ENCODE measurements at places on chromosomes 13 and 19.

- no peak for DNase-seq
- H3K27ac ChIP-seq = no peak overlapping the region
- H3K36me3 ChIP-seq = peaks cover 3% of the 10 kb centered on the region
- H3K4me3 ChIP-seq = no peak overlapping the region
- H3K4me1 ChIP-seq = no peaks in the 10 kb centered on the region
- H3K27me3 ChIP-seq = no peaks in the 10 kb centered on the region
Observed at GRCh38 chr13:21318891-21319532, 140.1 kb downstream of the ZDHHC20 start.

DNA sequence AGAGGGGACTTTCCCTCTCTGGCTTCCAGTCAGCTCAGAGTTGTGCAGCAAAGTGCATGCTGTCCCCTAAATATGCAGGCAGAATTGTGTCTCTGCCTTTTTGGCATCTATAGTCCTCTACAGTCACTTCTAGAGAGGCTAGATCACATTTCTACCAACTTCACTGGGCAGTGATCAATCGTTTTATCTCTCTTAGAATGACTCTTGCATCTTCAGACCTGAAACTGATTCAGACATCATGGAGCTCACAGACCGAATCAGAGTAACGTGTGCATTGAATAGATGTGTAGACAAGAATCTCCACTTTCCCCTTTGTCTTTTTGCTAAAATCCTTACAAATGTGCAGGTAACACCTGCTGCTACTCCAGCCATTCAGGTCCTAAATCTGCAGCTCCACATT lies 6.2 kb downstream of the ZNF253 start:
- H3K36me3 ChIP-seq = peaks cover 3% of the 10 kb centered on the region
- peak overlapping the region; percentile 69 for H3K27ac ChIP-seq
- DNase-seq = no peak
- H3K4me3 ChIP-seq = no peak overlapping the region
- peaks cover 47% of the 10 kb centered on the region for H3K4me1 ChIP-seq
- H3K27me3 ChIP-seq = no peaks in the 10 kb centered on the region

DNA sequence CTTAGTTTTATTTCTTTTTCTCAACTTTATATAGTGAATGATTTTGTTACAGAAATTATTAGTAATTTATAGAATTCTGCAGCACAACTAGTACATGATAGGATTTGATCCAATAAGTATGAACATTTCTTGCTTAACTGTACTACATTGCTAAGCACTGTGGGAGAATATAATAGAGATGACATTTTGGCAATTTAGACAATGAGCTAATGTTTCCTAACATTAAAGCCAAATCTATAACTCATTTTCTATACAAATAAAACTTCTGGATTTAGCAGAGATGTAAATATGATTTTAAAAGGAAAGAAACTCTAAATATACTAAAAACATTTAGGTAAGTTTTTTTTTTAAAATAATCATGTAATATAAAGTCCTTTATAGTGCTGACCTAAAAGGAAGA lies 87.3 kb downstream of the FNDC3A start:
- peaks cover 7% of the 10 kb centered on the region for H3K36me3 ChIP-seq
- H3K27me3 ChIP-seq = no peaks in the 10 kb centered on the region

GRCh38 chr19:32168111-32168510 lies 177.3 kb upstream of the ZNF507 start:
- H3K27ac ChIP-seq = no peak overlapping the region
- no peaks in the 10 kb centered on the region for H3K4me1 ChIP-seq
- peaks cover 46% of the 10 kb centered on the region for H3K27me3 ChIP-seq
- no peak for DNase-seq
- H3K4me3 ChIP-seq = no peak overlapping the region

DNA sequence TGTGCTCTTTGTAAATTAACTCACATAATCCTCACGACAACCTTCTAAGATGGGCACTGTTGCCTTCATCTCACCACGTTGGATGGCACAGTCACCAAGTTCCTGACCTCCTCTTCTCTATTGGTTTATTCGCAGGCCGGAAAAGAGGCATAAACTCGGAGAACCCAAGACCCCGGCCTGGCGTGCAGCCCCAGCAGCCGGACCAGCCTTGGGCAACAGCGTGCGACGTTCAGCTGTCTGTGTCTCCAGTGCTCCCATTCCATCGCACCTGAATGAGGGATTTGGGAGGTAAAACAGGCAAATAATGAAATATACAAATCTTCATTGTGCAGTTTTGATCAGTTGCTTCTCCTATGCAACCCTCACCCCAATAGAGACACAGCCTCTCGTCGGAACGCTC lies 34.5 kb upstream of the GAS6 start:
- no peak overlapping the region for H3K27ac ChIP-seq
- no peak for DNase-seq
- no peak overlapping the region for H3K4me3 ChIP-seq
- H3K27me3 ChIP-seq = peaks cover 49% of the 10 kb centered on the region

DNA sequence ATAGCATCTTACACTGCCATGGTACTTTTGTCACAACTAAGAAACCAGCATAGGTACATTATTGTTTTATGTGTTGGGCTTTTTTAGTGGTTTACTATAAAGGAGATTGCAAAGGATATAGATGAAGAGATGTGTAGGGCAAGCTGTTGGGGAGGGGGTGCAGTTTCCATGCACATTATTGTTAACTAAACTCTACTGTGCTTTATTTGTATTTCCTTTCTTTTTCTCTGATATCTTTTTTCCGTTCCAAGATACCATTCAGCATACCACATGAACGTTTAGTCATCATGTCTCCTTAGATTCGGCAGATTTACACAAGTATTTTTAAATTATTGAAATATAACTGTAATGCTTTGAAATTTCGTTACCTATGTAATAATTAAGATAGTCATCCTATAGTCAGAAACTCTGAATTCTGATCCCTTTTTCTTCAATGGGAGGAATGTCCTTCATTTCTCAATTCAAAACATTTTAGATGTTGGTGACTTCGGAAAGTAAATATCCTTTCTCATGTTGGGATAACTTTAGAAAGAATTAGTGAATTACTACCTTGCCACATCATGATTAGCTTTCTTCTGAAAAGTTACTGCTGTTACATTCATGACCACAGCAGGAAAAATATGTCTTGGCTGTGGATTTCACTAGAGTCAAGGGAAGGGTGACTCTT lies 82.8 kb downstream of the FRY start:
- no peaks in the 10 kb centered on the region for H3K36me3 ChIP-seq
- no peak for DNase-seq
- no peaks in the 10 kb centered on the region for H3K4me1 ChIP-seq
- H3K27me3 ChIP-seq = no peaks in the 10 kb centered on the region

DNA sequence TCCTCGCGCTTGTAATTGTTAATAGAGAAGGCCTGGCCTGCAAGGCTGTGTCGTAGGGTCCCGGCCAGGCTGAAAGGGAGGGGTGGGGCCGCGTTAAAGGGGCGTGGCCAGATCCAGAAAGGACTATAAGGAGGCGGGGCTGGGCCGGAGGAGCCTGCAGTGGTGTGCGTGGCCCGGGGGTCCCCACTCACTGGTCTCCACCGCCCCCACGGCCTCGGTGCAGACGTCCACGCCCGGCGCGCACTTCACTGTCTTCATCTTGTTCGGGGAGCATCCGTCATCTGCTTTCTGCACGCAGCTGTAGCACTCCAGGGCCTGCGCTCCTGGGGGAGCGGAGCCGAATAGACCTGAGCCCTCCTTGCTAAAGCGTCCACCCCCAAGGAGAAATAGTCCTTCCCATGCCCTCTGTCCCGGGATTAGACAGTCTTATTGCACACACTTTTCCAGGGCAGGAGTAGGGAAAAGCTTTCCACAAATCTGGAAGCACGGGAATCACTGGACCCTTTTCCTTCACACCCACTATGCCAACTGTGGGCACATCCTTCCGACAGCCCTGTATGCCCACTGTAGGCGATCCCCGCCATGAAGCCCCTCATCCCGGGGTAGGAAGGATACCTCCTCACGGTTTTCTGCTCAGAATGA lies 1.2 kb downstream of the LYPD3 start:
- H3K4me3 ChIP-seq = peak overlapping the region; percentile 89
- H3K4me1 ChIP-seq = peaks cover 41% of the 10 kb centered on the region
- H3K36me3 ChIP-seq = peaks cover 6% of the 10 kb centered on the region
- no peak for DNase-seq
- peak overlapping the region; percentile 86 for H3K27ac ChIP-seq

- H3K27me3 ChIP-seq = peaks cover 56% of the 10 kb centered on the region
- H3K4me3 ChIP-seq = no peak overlapping the region
- peaks cover 17% of the 10 kb centered on the region for H3K4me1 ChIP-seq
- H3K36me3 ChIP-seq = peaks cover 24% of the 10 kb centered on the region
- no peak overlapping the region for H3K27ac ChIP-seq
Observed at GRCh38 chr19:1748873-1749341, 4.4 kb upstream of the ONECUT3 start.

DNA sequence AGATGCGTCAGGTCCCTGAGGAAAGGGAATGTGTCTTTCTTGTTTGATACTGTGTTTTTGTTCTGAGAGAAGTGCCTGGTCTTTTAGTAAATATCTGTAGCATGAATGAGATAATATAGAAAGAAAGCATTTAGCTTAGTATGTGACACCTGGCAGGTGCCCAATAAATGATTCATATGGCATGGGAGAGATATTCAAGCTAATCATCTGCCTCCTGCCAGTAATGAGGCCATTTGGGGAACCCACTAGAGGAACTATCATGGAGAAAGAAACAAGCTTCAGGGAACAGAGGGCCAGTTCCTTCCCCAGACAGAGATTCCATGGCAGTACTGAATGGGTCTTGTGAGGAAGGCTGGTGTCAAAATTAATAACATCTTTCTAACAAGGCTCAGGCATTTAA lies 603.9 kb downstream of the DCT start:
- H3K27ac ChIP-seq = no peak overlapping the region
- peaks cover 2% of the 10 kb centered on the region for H3K36me3 ChIP-seq
- H3K4me1 ChIP-seq = no peaks in the 10 kb centered on the region
- H3K27me3 ChIP-seq = no peaks in the 10 kb centered on the region

DNA sequence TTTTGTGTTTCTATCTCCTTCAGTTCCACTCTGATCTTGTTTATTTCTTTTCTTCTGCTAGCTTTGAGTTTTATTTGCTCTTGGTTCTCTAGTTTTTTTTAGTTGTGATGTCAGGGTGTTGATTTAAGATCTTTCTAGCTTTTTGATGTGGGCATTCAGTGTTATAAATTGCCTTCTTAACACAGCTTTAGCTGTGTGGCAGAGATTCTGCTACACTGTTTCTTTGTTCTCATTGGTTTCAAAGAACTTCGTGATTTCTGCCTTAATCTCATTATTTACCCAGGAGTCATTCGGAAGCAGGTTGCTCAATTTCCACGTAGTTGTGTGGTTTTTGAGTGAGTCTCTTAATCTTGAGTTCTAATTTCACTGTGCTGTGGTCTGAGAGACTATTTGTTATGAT lies 251.7 kb upstream of the HTR2A start:
- H3K4me3 ChIP-seq = no peak overlapping the region
- H3K4me1 ChIP-seq = peaks cover 5% of the 10 kb centered on the region
- peaks cover 2% of the 10 kb centered on the region for H3K27me3 ChIP-seq

DNA sequence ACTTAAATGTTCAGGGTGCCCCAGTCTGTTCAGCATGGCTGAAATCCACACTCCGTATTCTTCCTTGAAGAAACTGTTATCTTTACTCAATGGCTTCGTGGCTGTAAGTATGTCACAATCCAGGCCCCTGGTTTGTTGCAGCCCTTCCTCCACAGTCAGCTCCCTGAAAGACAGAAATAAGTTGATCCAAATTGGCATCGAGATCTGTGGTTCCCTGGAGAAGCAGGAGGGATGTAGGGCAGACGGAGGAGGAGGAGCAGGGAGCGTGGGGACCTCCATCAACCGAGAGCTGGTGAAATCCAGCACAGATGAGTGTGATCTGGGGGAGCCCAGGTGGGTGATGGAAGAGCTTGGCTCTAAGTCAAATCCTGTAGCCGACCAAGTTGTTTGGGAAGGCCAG lies 304 bp downstream of the TSPAN16 start:
- H3K27ac ChIP-seq = no peak overlapping the region
- peaks cover 8% of the 10 kb centered on the region for H3K4me1 ChIP-seq
- no peak for DNase-seq
- peaks cover 36% of the 10 kb centered on the region for H3K27me3 ChIP-seq
- no peak overlapping the region for H3K4me3 ChIP-seq

DNA sequence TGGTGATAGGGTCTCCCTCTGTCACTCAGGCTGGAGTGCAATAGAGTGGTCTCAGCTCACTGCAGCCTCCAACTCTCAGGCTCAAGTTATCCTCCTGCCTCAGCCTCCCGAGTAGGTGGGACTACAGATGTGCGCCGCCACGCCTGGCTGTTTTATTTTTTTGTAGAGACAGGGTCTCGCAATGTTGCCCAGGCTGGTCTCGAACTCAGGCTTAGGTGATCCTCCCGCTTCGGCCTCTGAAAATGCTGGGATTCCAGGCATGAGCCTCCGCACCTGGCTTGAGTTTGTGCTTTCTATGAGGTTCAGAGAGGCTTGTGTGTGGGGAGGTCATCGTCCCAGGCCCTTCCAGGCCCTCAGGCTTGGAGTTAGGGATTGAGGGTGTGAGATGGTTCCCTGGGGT lies 39.2 kb upstream of the TNFAIP8L1 start:
- no peak for DNase-seq
- no peak overlapping the region for H3K27ac ChIP-seq
- peaks cover 6% of the 10 kb centered on the region for H3K4me1 ChIP-seq
- H3K27me3 ChIP-seq = peaks cover 19% of the 10 kb centered on the region
- no peaks in the 10 kb centered on the region for H3K36me3 ChIP-seq

- H3K36me3 ChIP-seq = no peaks in the 10 kb centered on the region
- H3K27ac ChIP-seq = no peak overlapping the region
- no peaks in the 10 kb centered on the region for H3K4me1 ChIP-seq
- H3K27me3 ChIP-seq = no peaks in the 10 kb centered on the region
Observed at GRCh38 chr13:67855741-67856238, 625.7 kb upstream of the PCDH9 start.

DNA sequence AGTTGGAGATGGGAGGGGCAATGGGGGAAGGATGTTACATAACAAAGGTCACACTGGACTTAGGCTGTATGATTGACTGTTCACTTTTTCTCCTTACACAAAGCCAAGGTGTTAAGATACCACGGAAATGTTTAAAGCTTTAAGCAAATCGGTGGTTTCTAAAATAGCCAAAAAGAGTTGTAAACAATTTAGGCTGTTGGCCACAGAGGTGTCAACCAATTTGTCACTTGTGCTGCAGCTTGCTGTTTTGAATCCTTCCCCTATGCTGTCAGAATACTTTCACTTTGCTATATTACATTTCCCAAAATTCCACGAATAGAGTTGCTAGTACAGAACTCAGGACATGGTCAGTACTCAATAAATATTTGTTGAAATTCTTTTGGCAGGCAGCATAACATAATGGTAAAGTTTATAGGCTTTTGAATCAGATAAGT lies 149.3 kb downstream of the VWA8 start:
- peak overlapping the region; percentile 52 for H3K4me3 ChIP-seq
- H3K36me3 ChIP-seq = peaks cover 20% of the 10 kb centered on the region
- H3K4me1 ChIP-seq = peaks cover 71% of the 10 kb centered on the region
- DNase-seq = no peak

DNA sequence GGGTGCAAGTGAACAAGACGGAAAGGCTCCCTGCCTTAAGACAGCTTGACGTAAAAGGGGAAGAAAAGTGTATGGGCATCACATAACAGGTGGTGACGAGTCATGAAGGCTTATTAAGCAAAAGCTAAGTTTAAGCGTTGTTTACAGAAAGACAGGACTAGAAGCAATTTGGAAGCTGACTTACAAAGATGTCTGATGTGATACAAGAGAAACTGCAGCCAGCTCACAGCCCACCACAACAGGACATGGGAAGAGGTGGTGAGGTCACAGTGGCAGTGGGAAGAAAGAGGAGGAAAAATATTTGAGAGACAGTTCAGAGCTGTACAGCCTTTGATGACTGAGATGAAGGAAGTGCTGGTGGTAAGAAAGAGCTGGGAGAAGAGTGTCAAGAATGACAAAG lies 181.6 kb downstream of the KLF12 start:
- no peaks in the 10 kb centered on the region for H3K27me3 ChIP-seq
- peaks cover 11% of the 10 kb centered on the region for H3K36me3 ChIP-seq
- H3K4me3 ChIP-seq = no peak overlapping the region
- no peak for DNase-seq
- peak overlapping the region; percentile 21 for H3K27ac ChIP-seq

GRCh38 chr13:29039212-29039611 lies 219.1 kb downstream of the MTUS2 start:
- H3K36me3 ChIP-seq = no peaks in the 10 kb centered on the region
- H3K4me3 ChIP-seq = no peak overlapping the region
- DNase-seq = no peak
- no peaks in the 10 kb centered on the region for H3K27me3 ChIP-seq
- no peak overlapping the region for H3K27ac ChIP-seq
